ENCODE measurements at places on chromosomes 6 and 20. TPM values are rescaled to one million over a fixed set of nuclear protein-coding genes. Genes with fewer than 3 reads are reported as not detected.

ANKEF1 gene
- total RNA-seq, result 9.7 TPM

GRCh38 chr20:17810847-17811627, 111.3 kb downstream of the BANF2 start:
- no peaks in the 10 kb centered on the region for H3K4me1 ChIP-seq
- H3K4me3 ChIP-seq, result no peak overlapping the region
- no peak overlapping the region for H3K27ac ChIP-seq
- DNase-seq, result no peak

DNA sequence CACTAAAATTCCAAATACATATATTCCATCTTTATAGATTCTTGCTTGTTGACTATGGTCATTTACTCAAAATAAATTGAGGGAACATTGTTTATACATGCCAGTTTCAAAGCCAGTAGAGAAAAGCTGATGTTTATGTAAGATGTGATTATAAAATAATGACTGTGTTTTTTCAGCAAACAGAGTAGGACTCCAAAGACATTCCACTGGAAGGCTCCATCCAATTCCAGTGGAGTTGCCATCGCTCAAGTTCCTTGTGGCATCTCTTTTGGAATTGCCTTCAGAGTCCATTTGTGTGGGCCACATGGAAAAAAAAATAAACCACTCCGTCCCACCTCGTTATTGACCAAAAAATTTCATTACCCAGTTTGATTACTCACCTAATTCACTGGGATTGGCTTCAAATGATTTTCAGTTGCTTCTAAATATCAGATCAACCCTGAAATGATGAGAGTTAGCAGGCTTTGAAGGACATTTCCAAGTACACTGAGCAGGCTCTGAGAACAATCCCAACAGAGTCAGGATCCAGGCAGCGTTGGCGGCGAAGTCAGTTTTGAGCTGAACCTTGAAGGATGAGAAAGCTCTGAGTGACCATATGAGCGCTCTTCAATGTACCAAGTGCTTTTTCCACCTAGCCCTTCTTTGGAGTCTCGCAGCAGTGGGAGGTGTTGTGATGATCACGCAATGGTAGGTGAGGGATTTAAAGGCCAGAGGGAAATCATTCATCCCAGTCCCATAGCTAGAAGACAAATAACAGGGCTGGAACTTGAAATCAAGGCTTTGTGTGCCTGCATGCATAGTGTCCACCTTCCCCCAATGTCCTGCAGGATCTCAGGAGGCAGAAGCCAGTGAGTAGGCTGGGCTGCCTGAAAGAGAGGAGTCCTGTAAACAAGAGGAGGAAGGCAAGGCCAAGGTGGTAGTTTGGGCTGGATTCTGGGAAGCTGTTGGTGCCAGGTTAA, 281.7 kb downstream of the CDC5L start:
- H3K27ac ChIP-seq, result no peak overlapping the region
- H3K36me3 ChIP-seq, result peaks cover 2% of the 10 kb centered on the region
- H3K4me3 ChIP-seq, result no peak overlapping the region

ZSWIM3 gene
- total RNA-seq, result 8.2 TPM

DNA sequence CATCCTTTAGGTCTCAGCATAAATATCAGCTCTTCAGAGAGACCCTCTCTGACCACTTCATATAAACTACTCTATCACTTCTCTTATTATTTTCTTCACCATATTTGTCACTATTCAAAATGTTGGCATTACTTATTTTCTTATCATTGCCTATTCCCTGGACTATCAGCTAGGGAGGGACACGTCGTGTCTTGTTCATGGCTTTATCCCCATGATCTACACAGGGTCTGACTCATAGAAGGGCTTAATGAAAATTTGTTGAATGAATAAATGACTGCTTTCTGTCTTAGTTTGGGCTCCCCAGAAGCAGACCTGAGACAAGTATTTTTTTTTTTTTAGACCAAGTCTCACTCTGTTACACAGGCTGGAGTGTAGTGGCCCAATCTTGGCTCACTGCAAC, 3.0 kb upstream of the CDK5RAP1 start:
- H3K4me3 ChIP-seq, result no peak overlapping the region
- peaks cover 4% of the 10 kb centered on the region for H3K4me1 ChIP-seq
- no peaks in the 10 kb centered on the region for H3K27me3 ChIP-seq
- no peaks in the 10 kb centered on the region for H3K36me3 ChIP-seq

VARS2 gene
- 68.2 TPM for total RNA-seq

DBNDD2 gene
- 39.1 TPM for total RNA-seq
